Psoas muscle (tissue), 8 donors: ENCODE measurements at places on chromosomes 1 and 21. TPM values are rescaled to one million over a fixed set of nuclear protein-coding genes. Genes with fewer than 3 reads are reported as not detected.

SHE gene
- total RNA-seq: 7.4 TPM

RIPK4 gene
- total RNA-seq: not detected

SPRR1B gene
- not detected for total RNA-seq

GPR37L1 gene
- not detected for total RNA-seq

PFKL gene
- total RNA-seq: 30.7 TPM

RGS4 gene
- total RNA-seq: 0.20 TPM

MMEL1 gene
- not detected for total RNA-seq
